Left renal cortex interstitium (tissue), 4 donors: ENCODE measurements at places on chromosomes 12 and 14.

- DNase-seq = no peak
Measured at GRCh38 chr14:84375235-84375634, 1154.7 kb upstream of the FLRT2 start.

DNA sequence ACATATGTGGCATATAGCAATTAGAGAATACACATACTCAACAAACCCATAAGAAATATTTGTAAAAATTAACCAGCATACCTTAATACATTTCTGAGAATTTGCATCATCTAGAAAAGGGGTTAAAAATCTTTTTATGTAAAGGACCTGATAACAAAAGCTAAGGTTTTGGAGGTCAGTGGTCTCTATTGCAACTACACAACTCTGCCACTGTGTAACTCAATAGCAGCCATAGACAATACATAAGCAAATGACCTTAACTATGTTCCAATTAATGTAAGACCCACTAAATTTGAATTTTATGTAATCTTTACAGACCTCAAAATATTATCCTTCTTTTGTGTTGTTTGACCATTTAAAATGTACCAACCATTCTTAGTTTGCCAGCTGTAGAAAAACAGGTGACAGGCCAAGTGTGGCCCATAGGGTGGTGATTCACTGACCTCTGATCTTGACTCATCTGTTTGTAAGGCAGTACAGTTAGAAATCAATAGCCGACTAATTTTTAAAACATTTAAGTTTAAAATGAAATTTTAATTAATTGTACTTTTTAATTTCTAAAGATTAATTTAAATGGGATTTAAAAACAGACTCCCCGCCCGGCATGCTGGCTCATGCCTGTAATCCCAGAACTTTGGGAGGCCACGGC, 7.4 kb upstream of the EPS8 start:
- DNase-seq = no peak

GRCh38 chr12:55933169-55933798, 2.3 kb downstream of the DGKA start:
- no peak for DNase-seq

- no peak for DNase-seq
Measured at GRCh38 chr14:75252254-75252837, 26.3 kb upstream of the FOS start.

- DNase-seq = no peak
Measured at GRCh38 chr14:56194042-56194441, 75.8 kb downstream of the PELI2 start.

GRCh38 chr12:85155791-85156190, 119.6 kb downstream of the LRRIQ1 start:
- no peak for DNase-seq

GRCh38 chr12:8987163-8987562, 2.2 kb upstream of the KLRG1 start:
- no peak for DNase-seq

GRCh38 chr12:118694128-118694775, 287.1 kb upstream of the SRRM4 start:
- no peak for DNase-seq

GRCh38 chr14:102826161-102826560, 48.9 kb downstream of the TRAF3 start:
- no peak for DNase-seq

GRCh38 chr14:23114669-23115038, 4.4 kb downstream of the CEBPE start:
- no peak for DNase-seq

- no peak for DNase-seq
Measured at GRCh38 chr14:73713206-73713802, 880 bp downstream of the PNMA1 start.

DNA sequence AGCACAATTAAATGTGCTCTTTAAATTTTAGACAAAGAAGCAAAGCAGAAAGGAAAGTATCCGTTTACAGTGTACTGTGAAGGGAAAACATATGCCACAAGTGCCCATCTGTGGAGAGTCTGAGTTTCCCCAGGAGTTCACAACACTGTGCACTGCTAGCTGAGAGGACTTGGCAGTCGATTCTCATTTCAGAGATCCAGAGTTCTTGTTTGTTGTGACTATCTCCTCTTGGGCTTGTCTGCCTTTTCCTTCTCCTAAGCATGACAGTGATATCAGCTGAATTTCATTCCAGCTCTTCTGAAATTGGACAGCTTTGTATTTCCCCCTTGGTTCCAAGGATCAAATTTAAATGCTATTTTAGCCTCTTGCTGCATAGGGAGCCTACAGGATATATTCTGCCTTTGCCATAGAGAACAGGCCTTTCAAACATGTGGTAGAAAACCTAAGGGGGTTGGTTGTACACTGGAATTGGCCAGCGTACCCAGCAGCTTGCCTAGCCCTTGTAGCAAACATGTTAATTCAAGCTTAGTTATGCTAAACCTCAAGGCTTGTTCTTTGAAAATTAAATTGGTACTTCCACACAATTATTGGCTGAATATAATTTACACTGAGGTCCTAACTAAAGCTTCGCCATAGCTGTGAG, 259.2 kb upstream of the NOVA1 start:
- no peak for DNase-seq

GRCh38 chr12:42192258-42192657, 45.8 kb downstream of the YAF2 start:
- no peak for DNase-seq
